Thyroid gland (tissue), 4 donors: ENCODE measurements at places on chromosomes 11 and 22. TPM values are rescaled to one million over a fixed set of nuclear protein-coding genes. Genes with fewer than 3 reads are reported as not detected.
A peak's percentile ranks its signal among the peaks of the same experiment; 100 is the strongest.

Gene PNPLA3
- not detected for total RNA-seq

Gene POLD4
- total RNA-seq, result 38.6 TPM

Gene HSPB2
- total RNA-seq, result not detected

DNA sequence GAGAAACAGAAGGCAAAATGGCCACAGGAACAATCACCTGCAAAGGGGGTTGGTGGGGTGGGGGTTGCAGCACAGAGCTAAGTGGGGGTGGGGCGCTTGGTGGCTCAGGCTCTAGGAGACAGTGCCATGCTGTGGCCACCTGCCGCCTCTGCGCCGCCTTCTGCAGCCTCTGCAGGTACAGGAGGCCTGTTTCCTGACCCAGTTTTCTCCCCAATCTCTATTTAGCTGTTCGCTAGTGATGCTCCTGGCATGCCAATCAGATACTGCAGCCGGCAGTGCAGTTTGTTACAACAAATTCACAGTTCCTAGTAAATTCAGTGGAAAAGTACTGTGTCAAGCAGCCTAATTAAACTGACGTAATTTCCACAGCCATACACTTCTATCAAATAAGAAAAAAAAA lies 106.4 kb downstream of the SERGEF start:
- no peak overlapping the region for H3K4me3 ChIP-seq
- no peaks in the 10 kb centered on the region for H3K4me1 ChIP-seq
- DNase-seq, result no peak
- H3K27ac ChIP-seq, result no peak overlapping the region

Gene SLC17A6
- not detected for total RNA-seq

DNA sequence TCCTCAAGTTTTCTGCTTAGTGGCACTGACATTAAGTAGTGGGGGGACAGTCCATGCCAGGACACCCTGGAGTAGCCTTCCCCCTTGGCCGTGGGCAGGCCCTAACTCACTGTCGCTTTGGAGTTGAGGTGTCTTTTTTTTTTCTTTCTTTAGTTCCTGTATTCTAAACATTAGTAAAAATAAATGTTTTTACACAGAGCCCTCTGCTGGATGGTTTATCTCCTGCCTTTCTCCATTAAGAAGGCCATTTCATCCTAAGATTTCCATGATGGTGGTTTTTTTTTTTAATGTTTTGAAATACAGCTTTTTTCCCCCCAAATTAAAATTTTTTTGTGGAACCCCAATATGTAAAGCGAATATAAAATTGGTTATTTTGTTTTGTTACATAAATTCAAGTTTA lies 1.8 kb upstream of the TIGD3 start:
- peaks cover 12% of the 10 kb centered on the region for H3K4me1 ChIP-seq
- H3K27ac ChIP-seq, result no peak overlapping the region
- no peaks in the 10 kb centered on the region for H3K27me3 ChIP-seq
- peaks cover 36% of the 10 kb centered on the region for H3K36me3 ChIP-seq
- H3K4me3 ChIP-seq, result no peak overlapping the region
- no peak for DNase-seq

Gene ZNF70
- total RNA-seq, result 10.7 TPM

Gene CBLIF
- total RNA-seq, result not detected

GRCh38 chr11:88179141-88179540 lies 3.9 kb upstream of the RAB38 start:
- no peak overlapping the region for H3K27ac ChIP-seq
- no peak for DNase-seq
- H3K36me3 ChIP-seq, result no peaks in the 10 kb centered on the region
- H3K4me3 ChIP-seq, result no peak overlapping the region

Gene ARL2
- 107 TPM for total RNA-seq

DNA sequence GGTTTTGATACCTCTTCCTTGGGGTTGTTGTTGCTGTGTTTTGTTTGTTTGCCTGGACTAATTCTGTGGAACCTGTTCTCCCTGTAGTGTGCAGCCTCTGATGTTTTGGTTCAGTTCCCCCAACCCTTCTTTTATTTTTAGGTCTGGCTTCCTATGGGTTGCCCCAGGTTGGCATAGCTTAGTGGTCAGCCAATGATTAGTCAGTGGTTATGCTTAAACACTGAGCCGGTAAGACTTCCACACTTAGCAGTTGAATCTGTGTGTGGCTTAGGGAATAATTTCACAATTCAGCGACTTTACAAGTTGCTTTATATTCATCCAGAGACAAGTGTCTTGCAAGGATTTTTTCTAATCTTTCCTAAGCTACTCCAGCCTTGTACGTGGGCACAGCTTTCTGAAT lies 78.6 kb upstream of the CLPB start:
- DNase-seq, result no peak
- no peaks in the 10 kb centered on the region for H3K27me3 ChIP-seq
- H3K36me3 ChIP-seq, result no peaks in the 10 kb centered on the region

- no peaks in the 10 kb centered on the region for H3K36me3 ChIP-seq
- no peaks in the 10 kb centered on the region for H3K27me3 ChIP-seq
- peaks cover 36% of the 10 kb centered on the region for H3K4me1 ChIP-seq
- peak; percentile 40 for DNase-seq
- peak overlapping the region; percentile 97 for H3K27ac ChIP-seq
Measured at GRCh38 chr22:46073683-46074504, 76.4 kb upstream of the PPARA start.

- no peak for DNase-seq
- no peaks in the 10 kb centered on the region for H3K27me3 ChIP-seq
- no peak overlapping the region for H3K4me3 ChIP-seq
- peaks cover 8% of the 10 kb centered on the region for H3K4me1 ChIP-seq
- H3K36me3 ChIP-seq, result no peaks in the 10 kb centered on the region
- H3K27ac ChIP-seq, result no peak overlapping the region
Measured at GRCh38 chr11:16406226-16406625, 49.9 kb upstream of the SOX6 start.

Gene KRTAP5-8
- total RNA-seq, result 0.49 TPM

DNA sequence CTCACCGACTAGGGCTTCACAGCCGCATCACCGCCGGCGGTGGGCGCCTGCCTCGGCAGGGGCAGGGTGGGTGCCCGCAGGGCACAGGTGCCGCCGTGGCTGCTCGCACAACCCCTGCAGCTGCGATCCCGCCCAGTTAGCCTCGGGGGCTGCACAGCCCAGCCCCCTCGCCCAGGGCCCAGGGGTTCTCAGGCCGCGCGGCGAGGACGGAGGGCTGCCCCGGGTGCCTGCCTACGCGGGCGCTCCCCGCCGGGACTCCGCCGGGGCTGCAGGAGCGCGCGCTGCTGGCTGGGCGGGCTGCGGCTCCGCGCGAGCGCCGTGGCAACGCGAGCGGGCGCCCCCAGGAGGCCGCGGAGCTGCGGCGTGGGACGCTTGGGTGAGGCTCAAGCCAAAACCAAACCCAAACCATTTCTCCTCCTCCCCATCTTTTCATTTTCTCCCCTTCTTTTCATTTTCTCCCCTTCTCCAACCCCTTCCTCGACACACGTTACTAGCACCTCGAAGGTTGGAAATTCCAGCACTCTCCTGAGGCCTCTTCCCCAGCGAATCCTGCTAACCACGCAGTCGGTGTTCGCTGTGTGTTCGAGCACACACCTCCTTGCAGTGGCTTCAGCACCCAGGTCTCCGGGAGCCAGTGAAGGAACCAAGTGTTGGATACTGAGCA lies at the start of gene MICAL3:
TSS of gene MICAL3 (minus strand) at position 286 of the 664 bp plus-strand sequence. CDS start 117,749 bp downstream, outside the sequence.
- peaks cover 8% of the 10 kb centered on the region for H3K4me1 ChIP-seq
- peak within 1 kb of the TSS; percentile 43 for H3K4me3 ChIP-seq

- no peak overlapping the region for H3K4me3 ChIP-seq
- H3K4me1 ChIP-seq, result peaks cover 10% of the 10 kb centered on the region
- no peaks in the 10 kb centered on the region for H3K36me3 ChIP-seq
- H3K27me3 ChIP-seq, result no peaks in the 10 kb centered on the region
- no peak overlapping the region for H3K27ac ChIP-seq
- no peak for DNase-seq
Measured at GRCh38 chr11:115656669-115657068, 152.5 kb upstream of the CADM1 start.

DNA sequence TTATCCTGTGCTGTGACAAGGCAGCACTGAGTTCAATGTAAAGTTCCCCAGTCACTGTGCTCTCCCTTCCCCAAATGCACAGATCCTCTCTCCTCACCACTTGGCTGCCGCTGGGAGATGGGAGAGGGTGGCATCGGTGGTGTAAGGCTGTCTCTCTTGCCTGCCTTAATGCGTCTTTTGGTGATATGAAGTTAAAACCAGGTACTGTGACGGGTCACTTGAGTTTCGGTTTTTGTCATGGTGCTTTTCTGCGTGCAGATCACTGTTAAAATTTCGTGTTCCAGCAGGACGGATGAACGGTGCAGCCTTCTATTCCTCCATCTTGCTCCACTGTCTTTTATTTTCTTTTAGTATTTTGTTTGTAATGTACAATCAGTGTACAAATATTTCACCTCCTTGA lies 18.6 kb downstream of the GLB1L2 start:
- no peak overlapping the region for H3K27ac ChIP-seq
- H3K4me1 ChIP-seq, result peaks cover 12% of the 10 kb centered on the region
- H3K36me3 ChIP-seq, result no peaks in the 10 kb centered on the region
- DNase-seq, result no peak
- H3K27me3 ChIP-seq, result no peaks in the 10 kb centered on the region

DNA sequence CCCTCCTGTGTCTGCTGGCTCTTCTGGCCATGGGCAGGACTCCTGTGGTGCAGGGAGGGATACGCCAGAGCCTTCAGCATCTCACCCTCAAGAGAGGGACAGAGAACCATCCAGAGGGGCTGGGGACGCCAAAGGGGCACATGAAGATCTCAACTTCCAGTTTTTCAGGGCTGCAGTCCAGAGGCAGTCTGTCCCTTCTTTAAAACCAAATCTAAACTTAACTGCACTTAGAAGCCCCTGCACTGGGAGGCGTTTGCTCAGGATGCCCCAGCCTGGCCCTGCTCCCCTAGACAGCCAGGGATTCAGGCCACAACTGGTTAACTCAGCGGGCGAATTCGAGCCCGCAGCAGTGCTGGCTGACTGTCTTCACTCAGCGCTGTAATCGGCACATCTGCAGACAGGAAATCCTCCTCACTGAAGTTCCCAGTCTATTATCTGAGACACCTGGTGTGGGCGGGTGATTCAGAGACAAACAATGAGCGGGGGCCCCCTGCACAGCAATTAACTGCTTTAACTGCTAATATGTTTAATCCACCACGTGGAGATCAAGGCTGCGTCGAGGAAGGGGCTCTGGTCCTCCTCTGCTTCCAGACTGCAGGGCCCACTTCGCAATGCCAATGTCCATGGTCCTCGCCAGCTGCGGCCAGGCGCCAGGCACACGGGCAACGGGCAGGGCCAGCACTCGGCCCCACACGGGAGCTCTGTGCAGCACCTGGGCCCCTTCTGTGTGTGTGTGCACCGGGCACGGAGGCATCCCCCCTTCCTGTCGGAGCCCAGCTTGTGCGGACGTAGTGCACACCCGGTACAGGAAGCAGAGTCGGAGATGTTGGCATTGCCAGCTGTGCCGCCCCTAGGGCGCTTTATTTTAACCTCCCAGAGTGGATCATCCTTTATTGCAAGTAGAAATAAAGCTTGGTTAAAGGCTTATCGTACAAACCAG lies 36.9 kb upstream of the GNB1L start:
- H3K27me3 ChIP-seq, result no peaks in the 10 kb centered on the region
- H3K27ac ChIP-seq, result no peak overlapping the region
- H3K4me3 ChIP-seq, result no peak overlapping the region
- DNase-seq, result peak; percentile 16
- H3K36me3 ChIP-seq, result peaks cover 3% of the 10 kb centered on the region

- no peak overlapping the region for H3K27ac ChIP-seq
- H3K4me1 ChIP-seq, result peaks cover 7% of the 10 kb centered on the region
- peaks cover 30% of the 10 kb centered on the region for H3K36me3 ChIP-seq
Measured at GRCh38 chr22:21691816-21692215, 26.0 kb downstream of the PPIL2 start.

GRCh38 chr11:83717537-83717936 lies 431.4 kb upstream of the CCDC90B start:
- H3K27me3 ChIP-seq, result no peaks in the 10 kb centered on the region
- H3K36me3 ChIP-seq, result no peaks in the 10 kb centered on the region
- H3K27ac ChIP-seq, result no peak overlapping the region
- H3K4me1 ChIP-seq, result peaks cover 15% of the 10 kb centered on the region
- no peak for DNase-seq
- H3K4me3 ChIP-seq, result no peak overlapping the region

DNA sequence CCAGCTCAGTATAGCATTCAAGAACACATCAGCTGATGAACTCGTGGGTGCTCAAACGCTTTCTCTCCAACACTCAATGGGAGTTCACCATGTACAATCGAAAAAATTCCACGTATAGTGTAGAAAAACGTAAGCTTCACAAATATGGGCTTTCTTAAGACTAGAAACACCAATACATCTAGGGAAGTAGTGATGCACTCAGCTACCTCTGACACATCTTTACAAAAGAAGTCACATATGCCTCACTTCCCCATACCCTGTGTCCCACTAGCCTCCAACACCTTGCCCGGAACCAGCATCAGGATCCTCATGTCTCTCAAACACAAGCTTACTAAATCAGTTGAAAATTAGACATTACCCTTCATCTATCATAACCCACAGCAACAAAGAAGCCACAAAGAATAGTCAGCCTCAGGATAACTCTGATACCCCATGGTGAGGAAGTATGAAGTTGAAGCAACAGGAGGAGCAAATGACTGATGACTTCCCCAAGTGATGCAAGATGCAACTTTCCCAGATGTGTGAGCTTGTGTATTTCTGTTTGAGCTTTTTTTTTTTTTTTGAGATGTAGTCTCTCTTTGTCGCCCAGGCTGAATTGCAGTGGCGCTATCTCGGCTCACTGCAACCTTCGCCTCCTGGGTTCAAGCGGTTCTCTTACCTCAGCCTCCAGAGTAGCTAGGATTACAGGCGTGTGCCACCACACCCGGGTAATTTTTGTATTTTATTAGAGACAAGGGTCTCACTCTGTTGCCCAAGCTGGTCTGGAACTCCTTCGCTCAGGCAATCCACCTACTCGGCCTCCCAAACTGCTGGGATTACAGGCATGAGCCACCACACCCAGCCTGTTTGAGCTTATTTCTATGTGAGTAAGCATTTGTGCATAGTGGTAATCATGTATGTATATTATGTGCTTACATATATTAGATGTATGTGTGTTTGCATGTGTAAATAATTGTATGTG lies 8.5 kb upstream of the DENND5A start:
- no peaks in the 10 kb centered on the region for H3K4me1 ChIP-seq
- no peaks in the 10 kb centered on the region for H3K36me3 ChIP-seq
- H3K27ac ChIP-seq, result no peak overlapping the region
- DNase-seq, result no peak
- no peaks in the 10 kb centered on the region for H3K27me3 ChIP-seq
- H3K4me3 ChIP-seq, result no peak overlapping the region

DNA sequence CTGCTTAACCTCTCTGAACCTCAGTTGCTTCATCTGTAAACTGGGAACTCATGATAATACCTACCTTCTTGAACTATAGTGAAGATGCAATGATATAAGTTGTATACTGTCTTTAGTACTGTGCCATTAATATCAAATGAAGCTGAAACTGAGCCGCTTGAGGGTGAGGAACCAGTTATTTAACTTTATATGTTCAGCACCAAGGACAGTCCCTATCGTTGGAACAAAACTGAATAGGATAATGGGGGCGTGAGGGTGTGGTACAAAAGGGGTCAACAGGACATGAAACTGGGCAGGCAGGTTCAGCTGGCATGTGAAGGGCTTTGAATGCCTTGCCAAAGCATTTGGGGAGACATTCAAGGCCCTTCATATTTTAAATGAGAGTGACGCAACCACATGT lies 112.6 kb downstream of the C11orf91 start:
- H3K4me3 ChIP-seq, result no peak overlapping the region
- no peaks in the 10 kb centered on the region for H3K36me3 ChIP-seq
- H3K4me1 ChIP-seq, result no peaks in the 10 kb centered on the region
- DNase-seq, result no peak
- no peak overlapping the region for H3K27ac ChIP-seq

Gene ARHGAP1
- 43.0 TPM for total RNA-seq

Gene NEFH
- total RNA-seq, result 0.44 TPM
